NCI-H2107 (cell line): ENCODE measurements at places on chromosomes 5 and 9.
A peak's percentile ranks its signal among the peaks of the same experiment; 100 is the strongest.

GRCh38 chr5:165139721-165140120 lies 1634.3 kb downstream of the MAT2B start:
- no peak for DNase-seq

DNA sequence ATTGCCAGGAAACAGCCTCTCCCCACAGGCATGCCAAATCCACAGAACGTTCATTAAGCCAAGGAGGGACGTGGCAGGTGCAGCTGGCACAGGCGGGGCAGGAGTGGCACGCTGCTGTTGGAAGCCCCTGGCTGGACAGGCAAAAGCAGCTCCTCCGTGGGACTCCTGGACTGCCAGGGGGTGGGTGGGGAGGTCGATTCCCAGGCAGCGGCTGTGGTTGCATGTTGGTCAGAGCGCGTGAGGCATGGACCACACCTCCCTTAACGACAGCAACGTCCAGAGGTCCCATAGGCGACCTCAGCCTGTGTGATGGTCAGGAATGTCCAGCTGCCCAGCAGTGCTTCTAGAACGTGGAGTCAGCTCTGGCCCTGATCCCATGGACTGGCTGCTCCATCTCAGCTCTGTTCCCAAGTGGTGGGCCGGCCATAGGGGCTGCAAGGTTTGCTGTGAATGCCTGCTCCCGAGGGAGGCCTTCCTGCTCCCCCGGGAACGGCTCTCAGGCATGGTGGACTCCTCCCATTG lies 6.9 kb downstream of the SLC6A19 start:
- no peak for DNase-seq

DNA sequence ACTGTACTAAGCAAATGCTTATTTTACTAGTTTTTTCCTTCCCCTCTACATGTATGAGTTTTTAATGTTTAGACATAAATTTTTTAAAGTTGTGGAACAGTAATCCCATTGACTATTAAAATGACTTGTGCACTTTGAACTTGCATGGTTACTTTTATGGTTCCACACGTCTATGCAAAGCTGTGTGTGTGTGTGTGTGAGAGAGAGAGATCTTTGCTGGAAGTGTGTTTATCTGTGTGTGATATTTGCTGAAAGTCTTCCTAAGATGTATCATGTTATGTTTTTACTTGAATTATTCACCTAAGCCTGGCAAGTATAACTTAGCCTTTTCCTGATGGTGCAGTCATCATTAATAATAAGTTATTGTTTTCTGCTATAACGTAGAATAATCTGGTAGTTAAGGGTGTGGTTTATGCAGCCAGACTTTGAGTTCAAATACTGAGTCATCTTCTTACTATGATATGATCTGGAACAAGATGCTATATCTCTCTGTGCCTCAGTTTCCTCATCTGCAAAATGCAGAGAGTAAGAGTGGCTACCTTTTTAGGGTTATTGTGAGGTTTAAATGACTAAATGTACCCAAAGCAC lies 138.6 kb downstream of the SMARCA2 start:
- no peak for DNase-seq

DNA sequence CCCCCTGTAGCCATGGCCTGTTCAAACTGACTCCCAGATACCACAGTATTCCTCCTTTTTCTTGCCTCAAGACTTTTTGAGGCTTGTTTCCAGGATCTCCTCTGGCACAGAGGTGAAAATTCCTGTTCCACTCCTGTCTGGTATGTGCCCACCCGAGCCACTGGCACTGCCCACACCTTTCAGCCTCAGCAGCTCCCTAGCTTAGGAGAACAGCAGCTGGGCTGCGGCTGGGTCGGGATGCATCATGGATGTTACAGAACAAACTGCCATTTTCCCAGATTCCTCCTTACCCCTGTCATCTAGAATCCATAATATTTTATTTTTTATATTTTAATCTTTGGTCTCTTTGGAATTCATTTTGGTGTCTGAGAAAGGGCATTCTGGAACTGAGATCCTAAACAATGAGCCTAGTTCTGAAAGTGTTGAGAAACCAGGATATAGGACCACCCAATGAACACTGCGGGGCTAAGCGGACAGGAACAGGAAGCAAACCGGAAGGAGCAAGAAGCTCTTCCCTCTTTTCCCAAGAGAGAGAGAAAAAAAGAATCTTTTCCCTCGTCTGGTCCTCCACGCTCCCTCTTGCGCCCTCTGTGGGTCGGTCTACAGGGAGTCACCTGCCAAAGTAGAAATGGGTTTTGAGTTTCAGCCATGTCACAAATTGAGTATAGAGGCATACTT lies 12.5 kb downstream of the OR2S2 start:
- DNase-seq = peak; percentile 11

DNA sequence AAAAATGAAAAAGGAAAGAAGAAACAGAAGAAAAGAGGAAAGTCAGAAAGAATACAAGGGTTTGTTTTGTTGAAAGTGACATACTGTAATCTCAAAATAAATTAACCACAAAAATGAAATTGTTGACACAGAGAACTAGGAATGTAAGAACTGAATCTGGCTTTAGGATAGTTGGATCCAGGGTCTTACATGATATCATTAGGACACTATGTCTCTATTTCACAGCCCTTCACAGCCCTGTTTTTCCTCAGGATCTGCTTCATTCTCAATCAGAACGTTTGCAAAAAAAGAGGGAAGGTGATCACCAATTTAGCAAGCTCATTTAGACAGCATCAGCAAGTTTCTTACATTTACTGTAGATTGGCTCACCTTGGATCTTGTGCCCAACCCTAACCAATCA lies 188.5 kb upstream of the NREP start:
- DNase-seq = no peak

- DNase-seq = no peak
Measured at GRCh38 chr5:169178754-169179153, 122.2 kb downstream of the SLIT3 start.

GRCh38 chr5:30926218-30926617 lies 267.3 kb upstream of the CDH6 start:
- DNase-seq = no peak

GRCh38 chr9:237858-238345 lies 23.2 kb downstream of the DOCK8 start:
- DNase-seq = no peak

GRCh38 chr5:171863935-171864334 lies 78.3 kb downstream of the SMIM23 start:
- no peak for DNase-seq

- DNase-seq = no peak
Measured at GRCh38 chr5:42992088-42992879, 47.8 kb downstream of the ANXA2R start.

DNA sequence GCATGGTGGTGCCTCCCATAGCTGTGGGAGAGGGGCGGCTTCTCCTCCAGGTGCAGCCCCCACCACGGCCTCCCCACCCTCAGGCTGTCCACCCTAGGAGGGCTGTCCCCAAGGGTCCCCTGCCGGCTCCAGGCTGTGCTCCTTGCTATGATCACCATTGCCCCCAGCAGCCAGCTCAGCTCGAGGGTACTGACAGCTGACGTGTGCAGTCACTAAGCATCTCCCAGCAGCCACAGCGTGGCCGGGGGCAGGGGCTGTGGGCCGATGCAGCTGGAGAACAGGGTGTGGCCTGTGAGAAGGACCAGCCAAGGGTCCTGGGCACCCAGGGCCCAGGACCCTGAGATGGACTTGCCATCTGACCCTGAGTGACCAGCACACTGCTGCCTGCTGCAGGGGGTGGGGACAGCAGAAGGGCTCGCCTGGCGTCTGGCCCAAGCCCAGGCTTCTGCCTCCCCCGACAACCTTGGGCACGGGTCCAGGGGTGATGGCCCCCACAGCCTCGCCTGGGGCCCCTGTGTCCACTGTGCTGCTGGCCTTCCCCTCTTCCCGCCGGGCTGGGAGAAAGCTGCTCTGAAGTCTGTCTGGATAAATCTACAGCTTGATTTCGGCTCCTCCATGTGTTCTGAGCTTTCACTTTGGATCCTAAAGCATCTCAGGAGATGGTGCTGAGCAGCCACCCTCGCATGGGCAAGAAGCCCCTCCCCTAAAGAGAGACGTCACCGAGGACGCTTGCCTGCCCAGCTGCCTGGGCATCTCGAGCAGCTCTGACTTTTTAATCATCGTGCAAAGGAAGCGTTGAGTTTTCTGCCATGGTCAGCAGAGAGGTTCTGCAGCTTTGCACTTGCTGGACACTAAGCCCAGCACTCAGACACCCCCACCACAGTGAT lies 5.5 kb downstream of the KCNT1 start:
- no peak for DNase-seq

DNA sequence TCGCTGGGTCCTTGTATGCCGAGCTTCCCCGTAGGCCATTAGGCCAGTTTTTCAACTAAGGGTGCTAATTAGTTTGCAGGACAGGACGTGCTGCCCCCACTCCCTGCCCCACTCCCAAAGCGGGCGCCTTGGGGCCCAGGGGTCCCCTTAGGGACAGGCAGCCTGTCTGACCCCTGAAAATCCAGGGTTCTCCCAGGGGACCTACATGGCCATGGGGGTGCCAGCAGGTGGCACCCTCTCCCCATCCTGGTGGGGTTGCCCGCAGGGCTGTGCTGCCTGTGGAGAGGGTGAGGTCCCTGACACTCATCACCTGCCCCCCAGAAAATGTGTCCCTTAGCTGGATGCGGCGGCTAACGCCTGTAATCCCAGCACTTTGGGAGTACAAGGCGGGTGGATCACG lies 8.5 kb upstream of the CCDC187 start:
- DNase-seq = no peak

GRCh38 chr9:95587021-95587964 lies 70.5 kb upstream of the PTCH1 start:
- no peak for DNase-seq

DNA sequence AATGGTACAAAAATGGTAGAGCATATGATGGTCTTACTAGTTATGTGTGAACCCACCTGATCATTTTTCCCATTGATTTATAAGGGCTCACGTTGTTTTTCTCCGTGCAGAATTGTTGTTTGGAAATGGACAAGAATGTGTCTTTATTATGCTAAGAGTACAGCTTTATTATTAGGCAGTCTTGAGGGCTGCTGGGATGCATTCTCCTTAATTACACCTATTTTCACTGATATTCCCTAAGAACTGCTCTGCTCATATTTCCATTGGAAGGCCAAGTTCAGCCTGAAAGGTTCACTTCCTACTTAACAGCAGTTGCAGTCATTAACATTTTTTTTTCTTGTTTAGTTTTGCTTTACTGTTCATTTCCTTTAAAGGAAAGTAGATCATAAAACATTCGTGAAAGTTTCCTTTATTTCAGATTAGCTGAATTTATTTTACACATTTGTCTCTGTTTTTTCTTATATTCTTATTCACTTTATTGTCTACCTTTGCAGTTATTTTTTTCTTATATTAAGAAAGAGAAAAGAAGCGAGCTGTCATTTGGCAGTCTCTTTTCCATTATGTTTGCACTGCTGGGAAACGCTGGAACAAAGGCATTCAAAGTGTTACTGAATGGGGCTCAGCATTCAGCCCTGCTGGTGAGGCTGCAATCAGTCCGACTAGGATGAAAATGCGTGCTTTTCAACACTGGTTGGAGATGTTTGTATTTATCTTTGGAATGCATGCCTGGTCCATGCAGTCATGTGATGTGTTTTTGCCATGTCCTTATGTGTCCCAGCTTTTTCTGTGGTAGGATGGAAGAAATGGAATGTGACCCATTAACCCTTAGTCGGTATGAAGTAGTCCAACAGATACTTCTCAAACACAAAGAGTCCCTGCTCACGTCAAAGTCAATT lies 602.7 kb upstream of the ZNF608 start:
- no peak for DNase-seq

- no peak for DNase-seq
Measured at GRCh38 chr5:16936989-16937438, 926 bp upstream of the MYO10 start.

DNA sequence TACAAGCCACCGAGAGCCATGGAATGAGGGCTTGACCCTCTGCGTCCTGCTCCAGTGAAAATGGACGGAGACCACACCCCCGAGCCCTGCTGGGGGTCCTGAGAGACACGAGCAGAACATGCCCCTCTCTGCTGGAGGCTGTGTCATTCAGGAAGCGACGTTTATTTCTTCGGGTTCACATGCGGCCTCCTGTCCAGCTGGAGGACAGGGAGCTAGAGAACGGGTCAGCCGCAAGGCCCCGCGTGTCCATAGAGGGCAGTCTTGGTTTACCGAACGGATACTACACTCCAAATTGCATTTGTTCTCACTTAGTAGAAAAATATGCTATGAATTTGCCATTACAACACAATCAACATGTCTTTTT lies 36.1 kb downstream of the MRPL36 start:
- DNase-seq = no peak

DNA sequence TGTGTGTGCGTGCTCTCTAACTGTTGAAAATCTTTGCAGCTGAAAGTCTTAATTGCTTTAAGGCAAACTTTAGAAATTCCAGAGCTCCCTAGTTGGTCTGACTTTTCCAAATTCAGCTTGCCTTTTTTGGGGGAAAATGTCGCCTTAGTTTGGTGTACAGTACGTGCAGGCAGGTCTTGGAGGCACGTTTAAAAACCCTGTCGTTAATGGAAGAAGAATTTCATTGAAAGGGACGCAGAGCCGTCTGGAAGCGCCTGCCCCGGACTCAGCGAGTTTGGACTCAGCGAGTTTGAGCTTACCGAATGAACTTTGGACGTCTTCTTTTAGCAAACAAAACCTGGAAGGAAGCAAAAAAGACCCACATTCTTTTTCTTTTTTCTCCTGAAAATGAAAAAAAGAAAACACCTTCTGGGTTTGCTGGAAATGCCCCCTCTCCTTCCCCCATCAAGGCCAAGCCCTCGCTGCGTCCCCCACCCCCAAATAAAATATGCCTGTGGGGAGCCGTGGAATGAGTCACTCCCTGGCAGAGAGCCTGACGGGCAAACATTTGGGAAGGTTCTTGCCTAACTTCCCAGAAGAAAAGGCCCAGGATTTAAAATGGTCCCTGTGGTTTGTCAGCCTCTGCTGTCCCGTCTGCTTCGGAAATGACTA lies 1.5 kb downstream of the NEK6 start:
- DNase-seq = no peak
